ENCODE measurements at places on chromosomes 3 and 15. TPM values are rescaled to one million over a fixed set of nuclear protein-coding genes. Genes with fewer than 3 reads are reported as not detected.

KIF23 gene
- total RNA-seq: 99.4 TPM

DLEC1 gene
- under 0.01 TPM for total RNA-seq

TPRA1 gene
- total RNA-seq: 75.7 TPM

IL17RB gene
- total RNA-seq: not detected

ATP10A gene
- total RNA-seq: 2.6 TPM

NR2E3 gene
- 0.57 TPM for total RNA-seq

LSAMP gene
- total RNA-seq: under 0.01 TPM

IL16 gene
- not detected for total RNA-seq

DNAH12 gene
- 0.14 TPM for total RNA-seq

C3orf85 gene
- total RNA-seq: not detected

REC114 gene
- not detected for total RNA-seq

ACSBG1 gene
- not detected for total RNA-seq

EXD1 gene
- total RNA-seq: not detected

HPS3 gene
- 31.3 TPM for total RNA-seq

CNTN3 gene
- total RNA-seq: 2.6 TPM

HYAL1 gene
- total RNA-seq: 1.1 TPM
